ENCODE measurements at places on chromosomes 12 and 14.

DNA sequence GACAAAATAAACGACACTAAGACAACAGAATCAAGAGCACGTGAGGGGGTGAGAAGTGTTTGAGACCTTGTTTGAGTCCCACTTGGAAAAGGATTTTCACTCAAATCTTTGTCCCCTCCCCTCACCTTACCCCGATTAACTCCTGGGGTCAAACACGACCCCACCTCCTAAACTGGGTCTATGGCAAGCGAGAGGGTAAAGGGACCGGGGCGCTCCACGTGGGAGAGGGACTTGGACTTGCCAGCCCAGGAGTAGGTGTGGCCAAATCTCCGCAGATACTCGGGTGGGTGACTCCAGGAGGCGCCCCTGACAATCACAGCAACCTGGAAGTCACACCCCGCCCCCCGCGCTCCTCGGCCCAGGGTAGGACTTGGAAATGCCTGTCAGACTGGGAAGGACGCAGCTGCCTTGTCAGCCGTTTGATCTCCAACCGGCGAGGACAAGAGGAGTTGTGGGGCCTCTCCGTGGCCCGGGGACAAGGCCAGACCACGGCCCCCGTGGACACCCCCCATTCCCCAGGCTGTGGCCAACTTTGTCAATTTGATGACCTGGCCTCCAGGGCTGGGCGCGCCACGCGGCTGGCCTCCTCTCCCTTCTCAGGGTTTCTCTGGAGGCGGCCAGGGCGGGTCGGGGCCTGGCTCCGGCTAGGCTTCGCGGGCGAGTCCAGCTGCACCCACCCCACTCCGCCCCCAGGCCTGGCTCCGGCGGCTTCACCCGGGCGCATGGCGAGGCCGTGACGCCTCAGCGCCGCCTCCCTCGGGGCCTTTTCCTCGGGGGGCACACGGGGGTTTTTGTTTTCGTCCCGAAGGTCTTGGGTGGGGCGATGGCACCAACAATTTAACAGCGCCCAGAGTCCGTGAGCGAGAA, 1.1 kb upstream of the BCL11B start:
- no peak for DNase-seq

DNA sequence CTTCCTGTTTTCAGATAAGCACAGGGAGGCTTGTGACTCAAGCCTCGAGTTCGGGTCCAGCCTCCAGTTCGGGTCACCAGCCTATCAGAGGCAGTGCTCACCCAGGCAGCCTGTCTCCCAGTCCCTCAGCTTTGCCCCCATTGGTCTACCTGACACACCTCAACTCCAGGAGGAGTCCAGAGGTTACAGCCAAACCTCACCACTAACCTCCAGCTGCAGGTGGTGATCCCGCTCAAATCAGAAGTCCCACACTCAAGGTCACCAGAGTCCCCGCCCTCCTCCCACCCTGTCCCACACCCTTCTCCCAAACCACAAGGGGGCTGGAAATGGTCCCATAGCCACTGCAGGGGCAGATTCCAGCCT, 42.1 kb downstream of the KDM2B start:
- no peak for DNase-seq

GRCh38 chr12:25940886-25941285, 17.6 kb upstream of the RASSF8 start:
- no peak for DNase-seq

DNA sequence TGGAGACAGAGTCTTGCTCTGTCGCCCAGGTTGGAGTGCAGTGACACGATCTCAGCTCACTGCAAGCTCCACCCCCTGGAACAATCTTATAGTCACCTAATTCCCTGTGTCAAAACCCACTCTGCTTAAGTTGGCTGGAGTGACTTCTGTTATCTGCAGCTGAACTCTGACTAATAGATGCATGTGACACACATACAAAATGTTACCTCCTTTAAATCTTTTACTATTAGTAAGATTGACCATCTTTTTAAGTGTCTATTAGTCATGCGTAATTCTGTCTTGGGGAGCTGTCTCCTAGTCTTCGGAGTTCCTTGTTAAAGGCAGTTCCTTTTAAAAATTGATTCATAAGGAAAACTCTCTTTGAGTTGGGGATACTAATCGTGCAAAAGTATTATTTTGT, 7.4 kb downstream of the IFI27L1 start:
- no peak for DNase-seq

DNA sequence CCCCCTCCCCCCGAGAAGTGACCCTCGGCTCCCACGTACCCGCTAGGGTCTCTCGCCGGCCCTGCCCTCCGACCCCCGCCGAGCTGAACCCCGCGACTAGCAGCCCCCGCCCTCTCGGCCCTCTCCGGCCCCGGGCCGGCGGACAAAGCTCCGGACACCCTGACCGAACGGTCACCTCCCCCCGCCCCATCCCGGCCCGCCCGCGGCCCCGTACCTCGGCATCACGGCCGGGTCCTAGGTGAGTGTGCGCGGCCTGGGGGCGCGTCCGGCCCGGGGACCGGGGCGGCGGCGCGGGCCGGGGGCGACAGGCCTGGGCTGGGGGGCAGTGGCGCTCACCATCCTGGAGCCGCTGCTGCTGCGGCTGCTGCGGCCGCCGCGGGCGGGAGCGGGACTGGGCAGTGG, at the start of gene FIGNL2:
Gene FIGNL2, minus strand, starts transcription at position 393 of the 402 bp plus-strand sequence. CDS start 26,305 bp downstream, outside the sequence.
- DNase-seq: no peak

DNA sequence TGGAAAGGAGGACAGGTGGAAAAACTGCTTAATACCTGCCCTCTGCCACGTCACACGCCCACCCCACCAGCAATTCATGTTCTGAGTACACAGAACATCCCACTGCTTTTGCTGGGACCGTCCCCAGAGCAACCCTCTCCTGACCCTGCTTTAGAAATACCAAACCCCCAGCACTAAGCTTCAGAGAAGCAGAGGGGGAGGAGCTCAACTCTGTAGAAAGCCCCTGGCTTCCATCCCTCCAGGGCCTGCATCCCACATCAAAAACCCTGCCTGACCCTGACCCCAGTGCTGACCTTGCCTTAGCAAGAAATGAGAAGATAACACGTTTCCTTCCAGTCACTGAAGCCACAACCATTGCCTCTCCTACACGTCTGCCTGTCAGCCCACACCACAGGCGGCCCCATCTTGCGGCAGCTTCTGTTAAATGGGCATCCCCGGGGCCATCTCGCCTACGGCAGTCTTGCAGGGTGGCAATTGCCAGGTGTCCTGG, 19.7 kb downstream of the VDR start:
- DNase-seq: no peak

GRCh38 chr12:123054371-123054770, 73.9 kb downstream of the ARL6IP4 start:
- no peak for DNase-seq

GRCh38 chr12:14322403-14322802, 43.1 kb upstream of the ATF7IP start:
- peak; percentile 4 for DNase-seq

- no peak for DNase-seq
Observed at GRCh38 chr14:83870546-83871270, 1659.2 kb upstream of the FLRT2 start.

DNA sequence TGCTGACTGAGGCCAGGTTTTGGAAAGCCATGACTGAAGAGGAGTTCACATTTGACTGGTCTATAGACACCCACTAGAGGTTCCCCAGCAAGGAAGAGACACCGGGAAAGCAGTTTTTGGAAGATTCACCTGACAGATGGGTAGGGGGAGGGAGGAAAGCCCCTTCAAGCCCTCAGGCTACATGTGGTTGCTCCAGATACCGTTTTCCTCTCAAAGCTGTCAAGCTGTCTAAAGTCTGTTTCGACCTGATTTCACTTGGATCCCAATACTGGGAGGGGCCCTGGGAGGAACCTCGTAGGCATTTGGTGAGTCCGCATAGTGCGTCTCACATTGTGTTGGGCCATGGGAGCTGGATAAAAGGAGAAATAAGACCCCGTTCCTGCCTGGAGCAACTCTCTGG, 1.7 kb upstream of the LRP1 start:
- no peak for DNase-seq

DNA sequence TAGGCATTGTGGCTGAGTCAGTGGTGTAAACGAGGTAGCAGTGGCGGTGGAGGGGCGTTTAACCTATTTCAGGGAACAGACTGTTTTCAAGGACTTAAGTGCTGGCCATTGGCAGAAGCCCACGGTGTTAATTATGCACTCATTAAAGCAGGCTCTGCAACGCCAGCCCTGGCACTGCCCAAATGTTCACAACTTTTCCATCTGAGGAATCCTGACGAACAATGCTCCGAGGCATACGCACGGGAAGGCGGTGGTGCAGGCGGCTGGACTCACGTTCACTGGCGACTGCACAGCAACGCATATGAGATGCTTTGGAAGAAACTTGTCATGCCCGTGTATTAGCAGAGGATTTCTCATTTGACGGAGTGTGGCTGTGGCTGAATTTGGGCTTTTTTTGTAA, 70.6 kb upstream of the SLC24A4 start:
- no peak for DNase-seq

GRCh38 chr12:103677905-103678304, 90.8 kb downstream of the STAB2 start:
- DNase-seq: no peak

DNA sequence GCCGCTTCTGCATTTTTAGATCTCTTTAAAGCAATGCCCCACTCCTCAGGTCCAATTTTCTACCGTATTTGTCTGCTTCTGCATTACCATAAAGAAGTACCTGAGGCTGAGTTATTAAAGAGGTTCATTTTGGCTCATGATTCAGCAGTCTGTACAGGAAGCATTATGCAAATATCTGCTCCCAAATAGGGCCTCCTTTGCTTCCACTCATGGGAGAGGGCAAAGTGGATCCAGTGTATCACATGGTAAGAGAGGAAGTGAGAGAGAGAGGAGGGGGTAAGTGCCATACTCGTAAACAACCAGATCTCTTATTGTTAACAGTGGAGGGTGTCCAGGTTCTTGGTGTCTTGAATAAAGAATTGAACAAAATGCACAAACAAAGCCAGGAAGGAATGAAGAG, 316.1 kb upstream of the SEL1L start:
- no peak for DNase-seq

- peak; percentile 32 for DNase-seq
Observed at GRCh38 chr12:8894378-8894777, 19.9 kb upstream of the PHC1 start.

DNA sequence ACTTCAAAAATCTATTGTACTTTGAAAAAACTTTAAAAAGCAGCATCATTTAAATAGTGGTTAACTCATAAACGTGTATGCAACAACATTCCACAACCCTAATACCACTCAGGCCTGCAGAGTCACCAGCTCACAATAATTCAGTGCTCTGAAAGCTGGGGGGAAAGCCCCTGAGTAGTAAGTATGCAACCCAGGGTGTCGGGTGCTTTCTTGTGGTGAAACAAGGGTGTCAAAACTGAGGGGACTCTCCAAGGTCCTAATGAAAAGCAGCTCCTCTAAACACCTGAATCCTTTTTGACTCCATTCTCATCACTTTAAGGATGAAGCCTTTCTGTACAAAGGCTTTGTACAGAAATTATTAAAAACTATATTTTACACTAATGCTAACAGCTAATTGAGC, 33.7 kb downstream of the FGFR1OP2 start:
- no peak for DNase-seq

- DNase-seq: no peak
Observed at GRCh38 chr12:50768391-50768790, 4.5 kb downstream of the ATF1 start.

DNA sequence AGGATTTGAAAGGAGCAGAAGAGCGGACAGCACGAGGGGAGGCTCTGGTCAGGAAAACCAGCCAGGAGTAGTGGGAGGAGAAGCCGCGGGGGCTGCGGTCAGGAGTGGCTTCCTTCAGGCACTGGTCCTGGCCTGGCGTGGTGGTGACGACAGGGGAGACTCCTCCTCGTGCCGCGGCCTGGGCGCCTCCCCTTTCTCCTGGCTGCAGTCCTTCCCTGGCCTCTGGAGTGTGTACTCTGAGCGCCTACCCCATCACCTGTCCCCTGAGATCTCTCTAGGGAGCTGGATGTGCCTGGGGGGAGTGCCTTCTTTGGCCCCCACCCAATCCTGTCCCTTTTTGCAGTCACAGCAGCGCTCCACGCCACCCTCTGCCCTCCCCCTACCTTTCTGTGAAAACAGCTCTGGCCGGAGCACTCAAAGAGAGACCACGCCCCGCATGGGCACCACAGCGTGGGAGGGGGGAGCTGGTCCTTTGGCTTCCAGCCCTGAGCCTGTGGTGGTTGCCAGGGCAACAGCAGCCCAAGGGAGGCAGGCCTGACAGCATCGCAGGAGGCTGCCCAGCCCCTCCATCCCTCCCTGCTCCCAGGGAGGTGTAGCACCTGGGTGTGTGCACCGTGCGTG, 125.9 kb downstream of the CALM1 start:
- DNase-seq: peak; percentile 36

- no peak for DNase-seq
Observed at GRCh38 chr14:95039259-95039992, 117.9 kb downstream of the DICER1 start.

DNA sequence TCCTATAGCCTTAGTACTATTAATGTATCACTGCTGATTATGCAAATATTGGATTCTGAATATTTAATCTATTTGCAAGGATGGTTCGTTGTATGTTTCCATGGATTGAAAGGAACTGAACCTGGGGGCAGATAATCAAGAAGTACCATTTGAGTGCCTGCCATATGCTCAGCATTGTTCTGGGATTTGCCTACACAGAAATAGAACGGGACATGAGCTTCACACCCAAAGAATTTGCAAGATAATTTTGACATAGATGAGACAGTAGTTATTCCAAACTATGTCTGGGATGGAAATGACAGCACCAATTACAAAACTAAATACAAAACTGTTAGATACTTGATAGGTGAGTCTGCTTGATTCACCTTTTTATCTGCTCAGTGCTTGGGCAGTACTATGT, 132.7 kb upstream of the NPAS3 start:
- DNase-seq: no peak

DNA sequence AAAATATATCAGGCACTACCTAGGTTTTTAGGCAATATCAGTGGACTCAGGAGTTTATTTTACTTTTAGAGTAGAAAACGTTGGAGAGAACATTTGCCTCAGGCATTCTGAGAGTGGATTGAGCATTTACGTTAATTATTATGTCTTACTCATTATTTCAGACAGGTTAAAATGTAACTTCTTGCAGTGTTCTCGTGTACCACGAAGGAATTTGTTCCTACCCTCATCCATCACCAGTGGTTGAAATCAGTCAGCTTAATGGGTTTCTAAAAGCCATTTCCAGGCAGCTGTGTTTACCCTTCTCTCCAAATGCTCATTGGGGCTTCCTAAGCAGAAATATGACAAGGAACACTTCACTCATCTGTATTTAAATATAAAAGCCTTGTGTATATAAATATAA, 9.1 kb upstream of the LDHB start:
- DNase-seq: no peak

GRCh38 chr14:73276836-73277235, 39.5 kb downstream of the PAPLN start:
- DNase-seq: no peak

All from fibroblast of skin of scalp (primary cell).